GM12878 (cell line): ENCODE measurements at places on chromosomes 12 and 14.

GRCh38 chr12:65004270-65004669, 116.8 kb downstream of the WIF1 start:
- DNase-seq, result no peak

DNA sequence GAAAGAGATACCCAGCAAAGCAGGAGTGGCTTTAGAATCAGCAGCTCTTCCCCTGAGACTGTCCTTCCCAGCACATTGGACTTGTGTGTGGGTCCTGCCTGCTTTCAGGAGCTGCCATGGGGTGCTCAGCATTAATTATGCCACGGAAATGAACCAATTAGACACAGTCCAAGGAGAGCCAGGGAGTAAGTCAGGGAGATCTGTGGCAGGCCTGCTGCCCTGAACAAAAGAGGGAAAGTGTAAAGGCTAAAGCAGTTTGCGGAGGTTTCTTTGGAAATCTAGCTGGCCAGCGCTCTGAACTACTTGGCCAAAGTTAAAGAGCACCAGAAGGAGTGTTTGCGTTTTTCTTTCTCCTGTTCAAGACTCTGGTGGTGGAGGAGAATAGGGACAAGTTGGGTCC, 65.7 kb upstream of the SRSF5 start:
- DNase-seq, result no peak

DNA sequence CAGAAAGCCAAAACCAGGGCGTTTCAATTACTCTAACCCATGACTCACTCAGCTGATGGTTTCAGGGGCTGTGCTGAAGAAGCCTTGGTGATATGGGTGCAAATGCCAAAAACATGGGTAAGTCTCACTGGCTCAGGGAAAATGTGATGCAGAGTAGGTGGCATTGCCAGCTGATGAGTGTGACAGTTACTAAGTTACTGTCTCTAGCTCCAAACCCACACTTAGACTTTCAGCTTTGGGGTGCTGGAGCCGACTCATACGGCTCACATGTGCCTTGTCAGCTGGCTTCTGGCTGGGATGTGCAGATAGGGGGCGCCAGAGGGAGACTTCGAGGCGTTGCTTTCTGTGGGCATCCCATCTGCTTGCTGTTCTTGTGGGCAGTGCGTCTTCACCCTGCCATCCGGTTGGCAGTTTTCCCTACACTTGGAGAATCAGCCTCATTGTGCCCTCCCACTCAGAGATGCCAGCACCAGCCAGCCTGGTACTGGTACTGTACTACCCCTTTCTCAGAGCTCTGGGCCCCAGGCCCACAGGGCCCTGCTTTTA, 11.1 kb upstream of the KRT7 start:
- no peak for DNase-seq

- no peak for DNase-seq
Measured at GRCh38 chr12:25734529-25735180, 181.6 kb upstream of the LMNTD1 start.

- DNase-seq, result no peak
Measured at GRCh38 chr12:74899031-74899829, 310.4 kb downstream of the KCNC2 start.

GRCh38 chr14:64193821-64194220, 100.3 kb downstream of the ESR2 start:
- DNase-seq, result no peak

DNA sequence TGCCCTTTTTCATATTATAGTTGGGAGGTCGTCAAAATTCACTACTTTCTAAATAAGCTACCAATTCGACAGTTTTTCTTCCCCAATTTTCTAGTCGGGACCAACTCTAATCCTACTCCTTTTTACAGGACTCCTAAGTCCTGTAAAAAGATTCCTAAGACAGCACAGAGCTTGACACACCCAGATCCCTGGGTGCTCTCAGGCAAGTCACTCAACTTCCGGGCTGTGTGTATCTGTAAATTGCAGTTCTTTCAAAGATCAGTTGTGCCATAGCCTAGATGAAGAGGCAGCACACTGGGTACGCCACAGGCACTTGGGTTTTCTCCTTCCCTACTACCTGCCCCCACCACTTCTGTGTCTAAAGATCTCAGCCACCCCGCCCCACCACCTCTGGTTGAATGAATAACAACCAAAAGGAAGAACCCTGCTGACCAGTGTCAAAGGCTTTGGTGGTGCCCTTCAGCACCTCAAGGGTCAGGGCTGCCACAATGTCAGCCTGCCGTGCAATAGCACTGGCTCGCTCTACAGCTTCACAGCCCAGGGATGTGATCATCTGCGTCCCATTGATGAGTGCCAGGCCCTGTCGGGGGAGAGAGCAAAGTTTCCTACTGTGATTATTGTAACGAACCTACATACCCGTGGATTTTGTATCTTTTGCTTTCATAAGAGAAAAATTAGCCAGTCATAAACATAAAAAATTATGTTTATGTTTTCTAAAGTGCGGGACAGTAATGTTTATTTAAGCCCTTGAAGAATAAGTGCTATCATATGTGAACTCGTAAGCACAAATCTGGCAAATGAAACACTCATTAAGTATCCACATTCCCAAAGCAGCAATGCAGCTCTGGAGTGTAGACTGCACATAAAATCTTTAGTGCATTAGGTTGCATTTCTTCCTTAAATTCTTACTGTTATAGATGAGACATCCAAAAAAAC, 9.2 kb downstream of the HAL start:
- DNase-seq, result no peak

DNA sequence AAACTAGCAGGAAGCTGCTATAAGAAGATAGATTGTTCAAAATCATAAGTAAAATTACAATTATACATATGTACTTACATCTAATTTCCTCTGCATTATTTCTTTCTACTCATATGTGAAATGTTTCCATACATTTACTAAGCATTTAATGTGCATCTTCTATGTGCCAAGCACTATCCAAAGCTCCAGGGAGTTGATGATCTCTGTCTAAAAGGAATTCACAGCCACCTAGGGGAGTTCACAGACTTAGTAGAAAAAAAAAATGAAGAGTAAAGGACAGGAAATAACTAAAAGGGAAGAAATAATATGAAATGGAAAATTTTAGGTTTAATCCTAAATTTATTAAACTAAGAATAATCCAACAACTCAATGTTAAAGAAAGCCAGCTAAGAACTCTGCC, 91.7 kb downstream of the EFCAB11 start:
- no peak for DNase-seq

DNA sequence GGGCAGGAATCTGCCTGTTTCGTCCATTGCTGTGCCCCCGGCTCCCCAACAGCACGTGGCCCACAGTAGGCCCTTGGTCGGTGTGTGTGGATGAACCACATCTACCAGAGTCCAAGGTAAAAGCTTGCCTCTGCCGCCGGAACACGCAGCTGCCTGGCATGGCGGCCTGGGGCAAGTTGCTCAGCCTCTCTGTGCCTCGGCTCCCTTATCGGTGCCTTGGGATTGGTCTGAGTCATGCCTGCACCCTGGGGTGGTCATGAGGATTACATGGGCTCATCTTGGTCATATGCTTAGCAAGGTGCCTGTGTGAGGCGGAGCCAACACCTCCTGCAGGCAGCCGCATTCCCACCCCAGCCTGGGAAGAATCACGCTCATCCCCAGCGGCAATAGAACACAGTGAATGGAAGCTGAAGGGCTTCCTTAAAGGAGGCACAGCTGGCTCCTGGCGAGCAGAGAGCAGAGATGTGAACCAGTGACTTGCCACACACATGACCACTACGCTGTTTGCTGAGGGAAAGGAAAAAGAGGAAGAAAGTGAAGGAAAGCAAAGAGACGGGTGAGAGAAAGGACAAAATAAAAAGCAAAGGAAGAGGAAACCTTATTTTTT, 5.5 kb upstream of the SCARB1 start:
- DNase-seq, result no peak

GRCh38 chr12:50679612-50680011, 84.3 kb upstream of the ATF1 start:
- DNase-seq, result no peak

GRCh38 chr14:87013583-87013982, 979.4 kb downstream of the GALC start:
- no peak for DNase-seq

DNA sequence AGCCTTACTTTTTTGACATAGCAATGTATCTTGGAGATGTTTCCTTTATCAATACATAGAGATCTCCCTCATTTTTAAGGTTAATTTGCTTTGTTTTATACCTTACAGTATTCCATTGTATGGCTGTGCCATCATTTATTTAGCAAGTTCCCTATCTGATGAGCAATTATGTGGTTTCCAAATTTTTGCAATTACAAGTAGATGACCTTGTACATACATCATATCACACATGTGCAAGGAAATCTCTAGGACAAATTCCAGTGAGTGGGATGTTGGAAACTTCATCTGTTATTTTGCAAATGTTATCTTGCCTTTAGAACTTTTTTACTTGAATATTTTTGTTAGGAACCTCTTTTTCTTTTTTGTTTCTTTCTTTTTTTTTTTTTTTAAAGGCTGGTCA, 49.7 kb downstream of the DRAM1 start:
- DNase-seq, result no peak

GRCh38 chr12:80576641-80577418, 130.6 kb upstream of the MYF6 start:
- no peak for DNase-seq

- DNase-seq, result no peak
Measured at GRCh38 chr14:58298477-58299400, at the start of gene ARID4A. Gene ARID4A, plus strand, starts transcription at chr14:58298555. Its CDS starts 1,300 bp downstream, at chr14:58299855.

- DNase-seq, result no peak
Measured at GRCh38 chr14:99147366-99147740, 124.6 kb downstream of the BCL11B start.

GRCh38 chr14:98292191-98292590, 979.8 kb downstream of the BCL11B start:
- DNase-seq, result no peak

DNA sequence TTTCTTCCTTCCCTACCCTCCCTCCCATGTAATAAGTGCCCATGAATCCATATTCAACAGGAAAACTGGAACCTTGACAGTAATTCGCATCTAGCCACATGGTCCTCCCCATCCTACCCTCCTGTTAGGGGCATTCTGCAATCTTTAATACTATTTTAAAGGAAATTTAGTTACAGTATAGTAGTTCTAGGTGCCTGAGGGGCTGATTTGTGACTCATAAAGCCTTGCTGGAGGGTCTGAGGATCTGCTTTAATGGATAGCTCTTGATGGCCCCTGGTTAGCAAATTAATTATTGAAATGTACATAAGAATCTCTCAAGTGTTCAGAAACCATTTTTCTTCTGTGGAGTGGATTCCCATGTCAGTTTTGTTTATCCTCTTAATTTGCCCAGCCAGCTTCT, 54.1 kb downstream of the ESRRB start:
- DNase-seq, result no peak

DNA sequence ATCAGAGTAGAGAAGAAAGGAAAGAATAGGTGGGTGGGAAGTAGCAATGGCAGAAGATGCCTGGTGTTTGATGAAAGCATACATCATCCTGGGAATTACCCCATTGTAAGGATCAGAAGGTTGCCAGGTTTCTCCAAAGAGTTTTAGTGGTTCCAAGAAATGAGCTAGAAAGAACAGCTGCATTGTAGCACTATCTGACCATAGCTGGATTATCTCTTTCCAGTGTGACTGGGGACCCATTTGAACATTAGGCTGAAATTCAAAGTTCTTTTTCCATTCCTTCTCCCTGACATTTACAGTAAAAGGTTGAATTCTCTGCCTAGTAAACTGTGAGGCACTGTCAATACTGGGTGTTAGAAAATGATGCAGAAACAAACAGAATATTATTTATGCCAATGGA, 244.4 kb downstream of the GALC start:
- DNase-seq, result no peak

GRCh38 chr12:51409846-51410245, 14.8 kb upstream of the SLC4A8 start:
- no peak for DNase-seq

GRCh38 chr14:59490756-59491155, 6.4 kb downstream of the JKAMP start:
- no peak for DNase-seq

DNA sequence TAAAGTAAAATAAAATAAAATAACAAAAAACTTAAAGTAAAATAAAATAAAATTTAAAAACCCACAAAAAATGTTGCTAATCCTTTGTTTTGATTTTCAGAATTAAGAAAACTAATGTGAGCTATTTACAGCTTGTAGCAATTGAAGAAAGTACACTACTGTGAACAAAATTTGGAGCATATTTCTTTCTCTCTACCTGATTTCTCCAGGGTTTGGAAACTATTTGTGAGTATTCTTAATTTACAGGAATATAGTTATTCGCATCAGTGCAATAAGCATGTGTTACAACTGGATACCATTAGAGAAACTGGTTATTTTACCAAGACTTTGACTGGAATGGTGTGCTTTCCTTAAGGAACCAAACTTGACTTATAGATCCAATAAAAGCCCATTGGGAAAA, 86.1 kb upstream of the CNOT2 start:
- DNase-seq, result no peak

DNA sequence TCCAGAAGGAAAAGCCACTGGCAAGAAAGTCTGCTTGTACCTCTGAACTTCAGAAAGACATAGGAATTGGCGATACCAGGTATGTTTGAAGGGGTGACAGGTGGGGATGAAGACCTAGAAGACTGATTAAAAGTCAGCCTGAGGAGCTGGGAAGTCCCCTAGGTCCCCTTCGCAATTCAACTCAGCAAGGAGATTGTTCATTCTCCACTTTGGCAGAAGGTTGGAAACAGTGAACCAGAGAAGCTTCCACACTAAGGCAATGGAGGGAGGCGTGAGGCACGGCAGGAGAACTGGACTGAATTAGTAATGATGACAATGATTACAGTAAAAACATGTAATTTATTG, 240.3 kb upstream of the TMPO start:
- DNase-seq, result no peak
